Stimulated activated CD4-positive, alpha-beta T cell treated with anti-CD3 and anti-CD28 coated beads, TNF-alpha, amount 100 ng/mL, for 24 hours (primary cell): ENCODE measurements at places on chromosomes 16 and 17.

DNA sequence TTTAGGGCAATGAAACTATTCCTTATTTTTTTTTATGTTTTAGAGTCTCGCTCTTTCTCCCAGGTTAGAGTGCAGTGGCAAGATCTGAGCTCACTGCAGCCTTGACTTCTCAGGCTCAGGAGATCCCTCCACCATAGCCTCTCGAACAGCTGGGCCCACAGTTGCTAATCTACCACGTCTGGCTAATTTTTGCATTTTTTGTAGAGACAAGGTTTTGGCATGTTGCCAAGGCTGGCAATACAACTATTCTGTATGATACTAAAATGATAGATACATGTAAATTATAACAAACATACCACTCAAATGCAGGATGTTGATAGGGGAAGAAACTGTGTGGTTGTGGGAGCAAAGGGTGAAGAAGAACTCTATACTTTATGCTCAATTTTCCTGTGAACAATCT is 401.3 kb downstream of the ZFHX3 start:
- no peak for DNase-seq

DNA sequence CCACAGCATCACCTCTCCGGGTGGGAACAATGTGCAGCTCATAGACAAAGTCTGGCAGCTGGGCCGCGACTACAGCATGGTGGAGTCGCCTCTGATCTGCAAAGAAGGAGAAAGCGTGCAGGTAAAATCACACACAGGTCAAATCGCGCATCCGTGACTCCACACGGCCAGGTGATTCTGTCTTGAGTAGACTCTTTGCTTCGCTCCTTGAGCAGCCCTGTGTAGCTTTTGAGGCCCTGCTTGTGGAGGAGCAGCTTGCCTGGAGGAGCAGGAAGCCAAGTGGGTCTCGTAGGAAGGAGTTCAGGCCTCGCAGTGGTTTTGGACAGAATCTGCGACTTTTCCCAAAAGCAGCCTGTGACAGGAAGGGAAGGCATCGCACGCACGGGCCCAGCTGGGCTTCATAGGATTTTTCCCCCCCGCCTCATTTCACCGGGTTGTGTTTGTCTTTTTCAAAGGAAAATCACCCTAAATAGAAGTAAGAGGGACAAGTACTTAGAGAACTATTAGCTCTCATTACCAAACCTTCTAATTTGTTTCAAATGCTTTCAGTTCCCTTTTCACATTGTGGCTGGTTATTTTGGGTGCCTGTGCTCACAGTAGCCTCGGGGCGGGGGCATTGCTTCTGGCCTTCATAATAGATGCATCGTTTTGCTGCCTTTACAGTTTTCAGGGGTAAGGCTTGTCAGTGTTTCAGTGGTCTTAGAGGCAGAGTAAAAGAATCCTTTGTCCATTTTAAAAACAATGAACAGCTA is 71.5 kb downstream of the SEC14L1 start:
- DNase-seq, result no peak

DNA sequence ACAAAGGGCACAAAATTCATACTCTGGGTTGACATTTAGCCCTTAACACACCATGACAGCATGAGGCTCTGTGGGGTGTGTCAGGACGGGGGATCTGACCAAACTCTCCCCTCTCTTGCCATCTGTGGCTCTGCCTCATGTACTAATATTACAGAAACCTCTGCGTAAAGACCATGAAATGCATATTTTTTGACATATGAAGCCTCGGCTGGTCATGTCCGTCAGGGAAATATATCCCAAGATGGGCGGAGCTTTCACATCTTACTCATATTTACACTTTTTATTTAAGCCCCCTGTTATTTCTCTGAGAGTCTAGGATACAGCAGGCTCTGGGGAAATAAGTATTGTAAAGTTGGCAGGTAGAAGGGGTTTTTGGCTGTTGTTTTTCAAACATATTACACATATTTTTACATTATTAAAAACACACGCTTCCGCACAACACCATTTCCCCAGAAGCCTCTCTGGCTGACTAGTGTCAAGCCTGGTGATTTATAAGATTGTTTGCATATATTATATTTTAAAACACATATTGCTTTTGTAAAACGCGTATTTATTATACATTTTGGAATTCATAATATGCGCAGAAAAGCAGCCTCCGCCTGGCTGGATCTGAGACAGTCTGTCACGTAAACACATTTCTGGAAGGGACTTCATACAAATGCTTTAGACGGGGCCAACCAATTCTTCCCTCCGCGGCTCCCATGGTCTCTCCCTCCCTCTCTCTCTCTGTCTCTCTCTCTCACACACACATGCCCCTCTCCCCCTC is 237.7 kb upstream of the ZFHX3 start:
- no peak for DNase-seq

- no peak for DNase-seq
These were observed 25.5 kb upstream of the RPH3AL start for GRCh38 chr17:378068-378467.

DNA sequence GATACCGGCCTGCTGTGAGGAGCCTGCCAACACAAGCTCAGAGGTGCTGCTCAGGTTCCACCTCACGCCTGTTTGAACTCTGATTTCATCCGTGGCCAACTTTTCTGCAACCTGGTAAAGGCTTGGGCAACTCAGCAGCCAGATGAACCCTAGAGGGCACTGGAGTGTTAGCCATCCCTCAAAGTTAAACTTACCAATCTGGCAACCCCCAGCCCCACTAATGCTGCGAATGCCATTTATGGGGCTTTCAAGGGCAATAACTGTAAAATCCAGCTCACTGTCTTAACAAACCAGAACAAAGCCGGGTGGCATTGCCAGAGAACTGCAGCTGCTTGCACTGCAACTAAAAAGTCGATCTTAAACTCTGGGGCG is 105.5 kb downstream of the AXIN2 start:
- no peak for DNase-seq

GRCh38 chr16:49312389-49312985 is 30.8 kb upstream of the CBLN1 start:
- no peak for DNase-seq

DNA sequence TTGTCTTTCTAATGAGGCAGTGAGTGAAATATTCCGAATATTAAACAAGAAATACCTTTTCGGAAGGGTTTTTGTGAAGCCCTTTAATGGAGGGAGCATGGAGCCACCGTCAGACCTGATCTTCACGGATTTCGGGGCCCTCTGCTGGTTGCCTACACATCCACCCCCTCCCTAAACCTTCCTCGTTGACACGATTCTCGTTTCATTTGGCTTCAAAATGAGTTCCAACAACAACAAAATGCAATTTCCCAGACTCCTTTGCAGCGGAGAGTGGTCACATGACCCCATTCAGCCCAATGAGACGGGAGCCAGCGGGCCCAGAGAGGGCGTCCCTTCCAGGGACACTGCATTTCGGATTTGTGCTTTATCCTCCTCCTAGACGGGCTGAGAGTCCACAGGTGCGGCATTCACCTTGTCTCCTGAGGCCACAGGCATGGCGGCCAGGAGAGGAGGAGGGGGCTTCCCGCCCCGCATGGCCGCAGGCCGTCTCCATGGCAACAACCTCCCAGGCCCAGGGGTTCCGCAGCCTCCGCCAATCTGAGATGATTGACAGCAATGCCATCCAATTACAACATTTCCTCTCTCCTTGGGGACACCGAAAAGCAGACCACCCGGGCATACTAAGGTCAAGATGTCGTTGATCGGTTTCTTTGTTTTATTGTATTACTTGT is 259.8 kb downstream of the C16orf95 start:
- DNase-seq, result no peak

- DNase-seq, result no peak
These were observed 22.9 kb upstream of the PECAM1 start for GRCh38 chr17:64413513-64413912.

DNA sequence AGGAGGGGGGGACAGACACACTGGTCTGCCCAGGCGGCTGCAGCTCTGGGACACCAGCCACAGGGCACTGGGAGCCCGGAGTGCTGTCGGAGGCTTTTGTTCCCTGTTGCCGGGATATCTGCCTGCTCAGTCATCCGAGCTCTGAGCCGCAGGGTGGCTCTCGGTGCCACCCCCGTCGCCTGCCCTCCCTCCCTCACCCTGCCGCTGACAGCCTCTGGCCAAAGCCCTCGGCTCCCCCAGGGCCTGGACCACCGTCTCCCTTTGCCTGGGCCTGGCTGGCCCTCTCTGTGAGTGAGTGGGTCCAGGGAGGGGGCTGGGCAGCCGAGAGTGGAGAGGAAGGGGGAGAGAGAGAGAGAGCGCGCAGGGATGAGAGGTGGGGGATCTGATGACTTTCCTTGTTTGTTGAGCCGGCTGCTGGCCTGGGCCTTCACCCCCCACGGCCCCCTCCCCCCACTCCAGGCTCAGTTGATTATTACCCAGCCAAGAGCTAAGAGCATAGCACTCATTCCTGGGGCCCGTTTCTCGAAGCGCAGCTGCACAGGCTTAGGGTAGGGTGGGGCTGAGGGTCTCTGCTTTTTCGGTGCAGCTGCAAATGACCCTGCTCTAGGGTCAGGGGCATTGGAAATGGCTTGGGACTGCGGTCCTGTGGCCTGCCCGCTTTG is 2.7 kb downstream of the FOXJ1 start:
- no peak for DNase-seq

DNA sequence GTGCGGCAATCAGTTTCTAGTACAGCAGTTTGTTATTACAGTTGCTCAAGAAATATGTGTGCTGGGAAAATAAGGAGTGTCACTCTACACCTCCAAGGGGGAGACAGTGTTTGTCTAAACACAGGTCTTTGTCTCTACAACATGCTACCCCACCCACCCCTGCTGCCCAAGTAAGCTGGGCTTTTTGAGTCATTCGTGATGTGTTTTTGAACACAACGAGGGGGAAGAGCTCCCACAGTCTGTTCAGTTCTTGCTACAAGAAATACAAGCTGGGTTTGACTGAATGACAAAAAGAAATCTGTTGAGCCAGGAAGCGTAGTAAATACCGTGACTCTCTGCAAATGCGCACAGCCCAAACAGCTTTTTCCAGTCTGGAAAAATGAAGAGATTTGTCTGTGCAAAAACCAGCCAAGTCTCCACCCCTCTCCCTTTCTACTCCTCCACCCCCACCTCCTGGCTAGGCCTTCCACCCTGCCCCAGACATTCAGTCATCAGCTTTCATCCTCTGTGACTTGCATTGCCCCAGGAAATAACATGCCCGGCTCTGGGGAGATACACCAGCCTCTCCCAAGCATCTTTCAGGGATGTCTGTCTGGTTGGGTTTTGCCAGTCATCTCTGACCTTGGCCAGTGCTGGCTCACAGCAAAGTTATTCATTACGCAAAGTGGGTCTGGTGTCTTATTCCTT is 25.7 kb downstream of the CHD9 start:
- no peak for DNase-seq

DNA sequence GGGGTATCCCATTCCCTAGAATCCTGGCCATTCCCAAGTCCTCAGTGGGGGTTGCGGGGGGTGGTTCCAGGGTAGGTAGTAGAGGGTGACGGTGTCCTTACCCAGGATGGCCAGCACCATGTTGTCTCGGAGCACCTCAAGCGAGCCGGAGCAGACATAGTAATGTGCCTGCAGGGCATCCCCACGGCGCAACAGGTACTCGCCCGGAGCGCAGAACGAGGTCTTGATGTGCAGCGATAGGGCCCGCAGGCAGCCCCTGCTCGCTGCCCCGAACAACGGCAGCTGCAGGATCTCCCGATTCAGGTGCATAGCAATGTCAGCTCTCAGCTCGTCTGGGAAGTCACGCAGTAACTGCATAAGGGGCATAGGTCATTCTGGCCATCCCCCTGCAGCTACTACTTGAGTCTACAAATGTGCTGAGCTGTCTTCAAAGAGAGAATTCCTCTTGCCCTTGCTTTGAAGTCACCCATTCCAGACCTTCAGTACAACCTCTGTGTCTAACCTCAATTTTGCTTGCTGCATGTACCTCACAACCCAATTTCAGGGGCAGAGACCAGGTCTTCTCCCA is 11.5 kb upstream of the RAB5C start:
- DNase-seq, result no peak

DNA sequence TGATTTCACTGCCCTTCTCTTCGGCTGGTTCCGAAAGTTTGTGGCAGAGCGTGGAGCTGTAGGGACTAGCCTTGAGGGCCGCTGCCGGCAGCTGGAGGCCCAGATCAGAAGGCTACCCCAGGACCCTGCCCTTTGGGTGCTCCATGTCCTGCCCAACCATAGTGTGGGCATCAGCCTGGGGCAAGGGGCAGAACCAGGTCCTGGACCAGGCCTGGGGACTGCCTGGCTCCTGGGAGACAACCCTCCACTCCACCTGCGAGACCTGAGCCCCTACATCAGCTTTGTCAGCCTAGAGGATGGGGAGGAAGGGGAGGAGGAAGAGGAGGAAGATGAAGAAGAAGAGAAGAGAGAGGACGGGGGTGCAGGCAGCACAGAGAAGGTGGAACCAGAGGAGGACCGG is 856 bp upstream of the CXCL16 start:
- DNase-seq, result no peak

DNA sequence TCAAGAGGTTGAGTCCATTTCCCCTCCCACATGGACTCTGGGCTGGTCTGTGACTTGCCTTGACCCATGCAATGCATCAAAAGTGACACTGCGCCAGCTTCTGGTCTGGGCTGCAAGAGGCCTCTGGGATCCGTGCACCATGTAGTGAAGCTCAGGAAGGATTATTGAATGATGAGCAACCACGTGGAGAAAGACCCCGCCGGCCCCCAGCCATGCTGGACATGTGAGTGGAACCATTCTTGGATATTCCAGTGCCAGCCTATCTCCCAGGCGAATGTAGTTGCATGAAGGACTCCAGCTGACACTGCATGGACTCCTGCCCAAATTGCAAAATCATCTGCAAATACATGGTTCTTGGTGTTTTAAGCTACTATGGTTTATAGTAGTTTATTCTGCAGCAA is 7.6 kb upstream of the ALOX15B start:
- DNase-seq, result no peak

DNA sequence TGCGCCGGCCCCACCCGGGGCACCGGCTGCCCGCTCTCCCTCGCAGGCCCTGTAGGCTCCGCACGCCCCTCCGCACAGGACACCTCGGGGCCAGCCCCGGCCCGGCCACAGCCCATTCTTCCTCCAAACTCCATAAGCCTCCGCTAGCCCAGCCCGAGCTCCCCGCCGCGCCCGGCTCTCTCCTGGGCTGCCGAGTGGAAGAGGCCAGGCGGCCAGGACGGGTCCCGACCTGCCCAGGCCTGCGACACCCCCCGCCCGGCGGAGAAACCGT is 397 bp downstream of the NCOR1 start:
- DNase-seq, result peak; percentile 6

- peak; percentile 4 for DNase-seq
These were observed 191.1 kb downstream of the ZFHX3 start for GRCh38 chr16:72856797-72857196.

DNA sequence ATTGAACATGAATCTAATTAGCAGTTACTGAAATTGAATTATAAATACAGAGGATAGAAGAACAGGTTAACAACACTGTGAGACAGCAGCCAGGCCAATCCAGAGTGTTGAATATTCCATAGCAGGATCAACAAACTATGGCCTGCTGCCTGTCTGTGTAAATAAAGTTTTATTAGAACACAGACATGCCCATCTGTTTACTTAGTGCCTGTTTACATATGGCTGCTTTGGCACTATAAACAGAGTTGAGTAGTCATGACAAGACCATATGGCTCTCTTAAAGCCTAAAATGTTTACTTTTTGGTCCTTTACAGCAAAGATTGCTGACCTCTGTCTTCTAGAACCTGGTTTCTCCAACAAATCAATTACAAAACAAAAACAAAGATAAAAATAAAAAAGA is 115.4 kb upstream of the CDC42EP4 start:
- DNase-seq, result no peak
